ENCODE measurements at places on chromosomes 12 and 14. TPM values are rescaled to one million over a fixed set of nuclear protein-coding genes. Genes with fewer than 3 reads are reported as not detected.

DNA sequence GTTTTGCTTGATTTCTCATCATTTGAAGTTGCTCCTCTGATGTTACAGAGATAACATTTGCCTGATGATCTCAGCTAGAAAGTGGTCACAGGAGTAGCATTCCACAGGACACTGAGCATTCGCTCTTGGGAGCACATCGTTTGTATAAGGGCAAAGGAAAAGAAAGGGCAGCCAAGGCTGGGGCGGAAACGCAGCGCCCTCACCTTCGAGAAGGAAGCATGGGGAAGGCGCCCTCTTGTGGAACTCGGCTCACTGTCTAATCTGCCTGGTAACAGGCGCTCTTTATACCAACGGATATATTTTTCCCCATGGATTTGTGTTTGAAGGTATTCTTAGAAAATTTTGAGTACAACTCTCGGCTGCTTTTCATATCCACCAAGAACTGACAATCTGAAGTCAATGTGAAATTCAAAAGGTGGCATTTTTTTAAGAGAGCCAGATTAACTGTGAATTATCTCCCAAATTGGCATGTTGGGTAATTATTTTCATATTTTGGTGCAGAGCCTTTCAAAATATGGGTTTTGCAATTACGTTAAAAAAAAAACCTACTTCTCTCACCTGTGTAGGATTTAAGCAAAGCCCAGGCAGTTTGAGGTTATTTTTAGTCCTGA is 172.7 kb downstream of the CAND1 start:
- no peaks in the 10 kb centered on the region for H3K4me1 ChIP-seq
- no peaks in the 10 kb centered on the region for H3K27me3 ChIP-seq
- H3K36me3 ChIP-seq, result no peaks in the 10 kb centered on the region
- no peak overlapping the region for H3K4me3 ChIP-seq
- peak; percentile 89 for DNase-seq

GRCh38 chr14:32784405-32784804 is 154.3 kb upstream of the NPAS3 start:
- no peak for DNase-seq
- H3K27me3 ChIP-seq, result no peaks in the 10 kb centered on the region
- H3K27ac ChIP-seq, result no peak overlapping the region
- no peak overlapping the region for H3K4me3 ChIP-seq
- H3K4me1 ChIP-seq, result no peaks in the 10 kb centered on the region

Gene RASSF9
- total RNA-seq, result 7.9 TPM

GRCh38 chr14:99164712-99165111 is 107.3 kb downstream of the BCL11B start:
- no peaks in the 10 kb centered on the region for H3K4me1 ChIP-seq
- H3K27ac ChIP-seq, result no peak overlapping the region
- no peak overlapping the region for H3K4me3 ChIP-seq
- DNase-seq, result no peak
- H3K36me3 ChIP-seq, result no peaks in the 10 kb centered on the region

GRCh38 chr12:76197283-76197682 is 112.8 kb upstream of the NAP1L1 start:
- no peaks in the 10 kb centered on the region for H3K27me3 ChIP-seq
- H3K36me3 ChIP-seq, result no peaks in the 10 kb centered on the region
- no peak overlapping the region for H3K4me3 ChIP-seq
- no peak overlapping the region for H3K27ac ChIP-seq
- DNase-seq, result no peak

DNA sequence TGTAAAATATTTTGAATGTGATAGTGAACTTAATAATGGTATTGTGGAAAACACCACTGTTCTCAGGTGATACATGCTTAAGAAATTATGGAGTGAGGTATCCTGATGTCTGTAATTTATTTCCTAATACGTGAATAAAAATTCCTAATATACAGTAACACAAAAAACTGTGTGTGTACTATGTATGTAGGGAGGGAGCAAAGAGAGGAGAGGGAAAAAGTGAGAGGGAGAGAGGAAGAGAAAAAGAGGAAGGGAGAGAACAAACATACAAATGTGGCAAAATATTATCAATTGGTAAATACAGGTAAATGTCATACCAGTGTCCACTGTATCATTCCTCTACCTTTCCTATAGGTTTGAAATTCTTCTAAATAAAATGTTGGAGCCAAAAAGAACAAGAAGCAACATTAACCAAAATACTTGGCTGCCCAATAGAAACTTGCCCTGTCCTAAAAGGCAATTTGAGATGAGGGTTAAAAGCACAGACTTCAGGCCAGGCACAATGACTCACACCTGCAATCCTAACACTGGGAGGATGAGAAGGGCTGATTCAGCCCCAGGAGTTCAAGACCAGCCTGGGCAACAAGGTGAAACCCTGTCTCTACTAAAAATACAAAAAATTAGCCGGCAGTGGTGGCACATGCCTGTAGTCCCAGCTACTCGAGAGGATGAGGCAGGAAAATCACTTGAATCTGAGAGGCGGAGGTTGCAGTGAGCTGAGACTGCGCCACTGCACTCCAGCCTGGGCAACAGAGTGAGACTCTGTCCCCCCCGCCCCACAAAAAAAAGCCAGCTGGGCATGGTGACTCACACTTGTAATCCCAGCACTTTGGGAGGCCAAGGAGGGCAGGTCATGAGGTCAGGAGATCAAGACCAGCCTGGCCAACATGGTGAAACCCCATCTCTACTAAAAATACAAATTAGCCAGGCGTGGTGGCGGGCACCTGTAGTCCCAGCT is 14.5 kb downstream of the R3HDM2 start:
- no peaks in the 10 kb centered on the region for H3K4me1 ChIP-seq
- H3K4me3 ChIP-seq, result no peak overlapping the region
- no peak for DNase-seq
- no peak overlapping the region for H3K27ac ChIP-seq
- no peaks in the 10 kb centered on the region for H3K36me3 ChIP-seq

DNA sequence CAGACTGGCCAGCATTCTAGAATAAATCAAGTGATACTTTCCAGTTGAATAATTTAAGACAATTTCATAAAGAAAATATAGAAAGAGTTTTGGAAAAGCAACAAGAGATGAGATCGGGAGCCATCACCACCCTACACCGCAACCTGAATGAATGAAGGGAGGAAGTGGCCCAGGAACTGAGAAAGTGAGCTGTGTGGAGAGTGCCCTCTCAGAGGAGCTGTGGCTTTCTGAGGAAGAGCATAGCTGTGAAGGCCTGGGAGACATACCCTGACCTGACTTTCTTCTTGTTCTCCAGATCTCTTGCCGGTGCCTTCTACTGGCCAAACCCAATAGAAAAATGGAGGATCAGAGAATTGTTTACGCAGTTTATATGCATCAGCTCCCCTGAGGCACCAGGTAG is 79.3 kb upstream of the TSPAN8 start:
- H3K36me3 ChIP-seq, result no peaks in the 10 kb centered on the region
- DNase-seq, result no peak
- H3K27ac ChIP-seq, result no peak overlapping the region
- H3K27me3 ChIP-seq, result no peaks in the 10 kb centered on the region
- H3K4me1 ChIP-seq, result peaks cover 6% of the 10 kb centered on the region
- no peak overlapping the region for H3K4me3 ChIP-seq

- no peak overlapping the region for H3K4me3 ChIP-seq
- H3K27ac ChIP-seq, result peak overlapping the region; percentile 100
- peaks cover 14% of the 10 kb centered on the region for H3K4me1 ChIP-seq
- H3K27me3 ChIP-seq, result no peaks in the 10 kb centered on the region
These were observed 53.3 kb upstream of the STK38L start for GRCh38 chr12:27190761-27191160.

Gene IGFBP6
- 979 TPM for total RNA-seq

Gene CCND2
- 135 TPM for total RNA-seq

Gene MAP1LC3B2
- total RNA-seq, result 1.0 TPM

Gene PTPRB
- 38.3 TPM for total RNA-seq

GRCh38 chr12:99670635-99671034 is 23.1 kb downstream of the GARIN6 start:
- no peaks in the 10 kb centered on the region for H3K4me1 ChIP-seq
- no peaks in the 10 kb centered on the region for H3K27me3 ChIP-seq
- no peak overlapping the region for H3K4me3 ChIP-seq
- H3K36me3 ChIP-seq, result no peaks in the 10 kb centered on the region

- H3K27ac ChIP-seq, result no peak overlapping the region
- no peaks in the 10 kb centered on the region for H3K4me1 ChIP-seq
- no peak for DNase-seq
- peaks cover 1% of the 10 kb centered on the region for H3K36me3 ChIP-seq
- H3K27me3 ChIP-seq, result no peaks in the 10 kb centered on the region
These were observed 29.7 kb upstream of the NR2C1 start for GRCh38 chr12:95102916-95103671.

Measured in aorta (tissue), 5 donors.